Fibroblast of lung (primary cell): ENCODE measurements at places on chromosomes 7 and 10. TPM values are rescaled to one million over a fixed set of nuclear protein-coding genes. Genes with fewer than 3 reads are reported as not detected.

- peak; percentile 25 for DNase-seq
Observed at GRCh38 chr7:83934118-83934734, 260.4 kb downstream of the SEMA3A start.

GRCh38 chr10:48279081-48279751 is 4.7 kb upstream of the FRMPD2 start:
- DNase-seq: no peak

GRCh38 chr7:47103498-47104205 is 478.3 kb downstream of the TNS3 start:
- DNase-seq: no peak

DNA sequence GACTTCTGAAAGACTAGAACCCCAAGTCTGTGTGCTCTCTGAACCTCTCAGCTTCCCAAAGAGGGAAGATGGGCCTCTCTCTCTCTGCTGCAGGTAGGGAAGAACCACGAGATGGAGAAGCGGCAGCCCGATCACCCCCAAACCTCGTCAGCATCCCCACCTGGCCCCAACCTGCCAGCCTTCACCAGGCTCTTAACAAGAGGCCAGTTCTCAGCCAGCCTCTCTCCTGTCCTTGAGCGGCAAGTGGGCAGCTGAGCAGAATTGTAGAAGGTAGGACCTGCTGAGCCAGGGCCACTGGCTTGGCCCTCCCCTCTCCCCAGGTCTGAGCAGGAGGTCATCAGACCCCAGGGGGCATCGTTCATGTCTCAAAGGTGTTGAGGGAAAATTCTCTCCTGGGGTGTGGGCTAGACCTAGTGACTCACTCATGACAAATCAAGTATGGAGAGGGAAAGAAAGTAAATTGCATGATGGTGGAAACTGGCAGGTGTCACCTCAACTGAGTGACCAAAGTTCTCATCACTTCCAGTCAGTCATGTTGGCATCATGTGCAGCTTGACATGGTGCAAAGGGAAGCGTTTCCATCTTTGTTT is 92.0 kb upstream of the GPR26 start:
- DNase-seq: no peak

Gene JAKMIP3
- under 0.01 and 0.17 TPM in 2 replicates for total RNA-seq

Gene ANKRD22
- total RNA-seq: under 0.01 and 0.17 TPM in 2 replicates
